ENCODE measurements at places on chromosomes 7 and 10. TPM values are rescaled to one million over a fixed set of nuclear protein-coding genes. Genes with fewer than 3 reads are reported as not detected.

The MEOX2 gene
- total RNA-seq, result 2.9 TPM

The TMEM270 gene
- total RNA-seq, result not detected

The NPY gene
- total RNA-seq, result not detected

The CFAP46 gene
- 0.69 TPM for total RNA-seq

Measured in cardiac ventricle fibroblast (primary cell).